ENCODE measurements at places on chromosomes 12 and 14.

DNA sequence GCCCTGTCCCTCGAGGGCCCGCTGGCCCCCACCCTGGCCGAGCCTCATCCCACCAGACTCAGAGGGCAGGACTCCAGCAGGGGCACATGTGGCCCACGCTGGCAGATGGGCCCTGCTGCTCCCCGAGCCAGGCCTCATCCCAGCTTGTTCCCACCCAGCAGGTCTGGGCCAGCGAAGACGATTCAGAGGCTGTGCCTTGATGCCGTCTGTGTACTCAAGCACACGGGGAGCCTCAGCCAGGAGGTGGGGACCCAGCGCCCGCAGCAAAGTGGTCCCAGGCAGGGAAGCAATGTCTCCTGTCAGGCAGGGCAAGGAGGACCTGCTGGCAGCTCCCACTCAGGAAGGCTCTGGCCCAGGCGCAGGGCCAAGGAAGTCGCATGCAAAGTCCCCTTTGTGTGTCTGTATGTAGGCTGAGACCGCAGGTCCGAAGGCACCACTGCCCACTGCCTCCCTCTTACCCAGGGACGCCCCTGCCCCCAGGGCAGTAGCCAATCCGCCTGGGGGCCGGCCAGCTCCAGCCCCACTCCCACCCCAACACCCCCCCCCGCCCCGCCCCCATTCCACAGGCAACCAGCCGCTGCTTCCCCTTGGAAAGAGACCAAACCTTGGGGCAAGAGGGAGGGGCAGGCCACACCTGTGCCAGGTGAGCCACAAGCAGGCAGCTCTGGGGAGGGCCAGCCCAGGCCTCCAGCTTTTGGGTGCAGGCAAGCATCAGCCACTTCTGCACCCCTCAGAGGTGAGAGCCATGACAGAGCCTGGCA is 9.4 kb downstream of the DEGS2 start:
- no peak for DNase-seq

DNA sequence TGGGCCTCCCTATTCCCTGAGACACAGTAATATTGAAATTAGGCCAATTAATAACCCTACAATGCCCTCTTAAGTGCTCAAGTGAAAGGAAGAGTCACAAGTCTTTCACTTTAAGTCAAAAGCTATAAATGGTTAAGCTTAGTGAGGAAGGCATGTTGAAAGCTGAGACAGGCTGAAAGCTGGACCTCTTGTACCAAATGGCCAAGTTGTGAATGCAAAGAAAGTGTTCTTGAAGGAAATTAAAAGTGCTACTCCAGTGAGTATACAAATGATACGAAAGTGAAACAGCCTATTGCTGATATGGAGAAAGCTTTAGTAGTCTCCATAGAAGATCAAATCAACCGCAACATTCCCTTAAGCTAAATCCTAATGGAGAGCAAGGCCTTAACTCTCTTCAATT is 140.8 kb downstream of the PTCSC3 start:
- no peak for DNase-seq

- DNase-seq, result no peak
These were observed 445.5 kb upstream of the FBXO33 start for GRCh38 chr14:39877577-39878190.

DNA sequence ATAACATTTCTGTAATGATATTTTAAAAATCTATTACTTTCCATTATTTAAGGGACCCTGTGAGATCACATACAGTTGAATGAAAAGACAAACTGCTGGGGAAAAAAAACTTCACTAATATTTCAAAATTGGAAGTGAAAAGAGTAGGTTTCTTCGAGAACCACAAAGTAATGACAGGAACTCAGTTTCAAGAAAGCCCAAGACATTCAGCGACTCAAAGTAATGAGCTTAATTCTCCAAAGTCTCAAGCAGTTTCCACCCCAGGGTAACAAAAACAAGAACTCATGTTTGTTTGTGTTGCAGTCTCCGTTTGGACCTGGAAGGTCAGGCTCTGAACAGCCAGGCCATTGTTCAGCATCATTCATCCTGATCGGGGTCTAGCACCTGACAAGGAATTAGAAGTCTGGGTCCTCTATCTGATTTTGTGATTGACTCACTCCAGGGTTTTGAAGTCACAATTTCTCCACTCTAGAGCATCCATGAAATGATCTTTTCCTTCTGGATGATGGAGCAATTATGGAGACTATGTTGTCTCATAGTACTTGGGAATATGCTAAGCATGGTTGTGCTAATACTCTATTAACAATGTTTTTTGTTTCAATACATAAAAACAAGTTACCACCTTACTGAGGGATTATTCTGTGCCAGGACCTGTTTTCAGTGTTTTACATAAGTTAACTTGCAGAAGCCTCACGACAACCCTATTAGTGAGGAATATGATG is 126.9 kb downstream of the SLC25A21 start:
- no peak for DNase-seq

GRCh38 chr14:55724736-55725135 is 144.7 kb downstream of the KTN1 start:
- no peak for DNase-seq

DNA sequence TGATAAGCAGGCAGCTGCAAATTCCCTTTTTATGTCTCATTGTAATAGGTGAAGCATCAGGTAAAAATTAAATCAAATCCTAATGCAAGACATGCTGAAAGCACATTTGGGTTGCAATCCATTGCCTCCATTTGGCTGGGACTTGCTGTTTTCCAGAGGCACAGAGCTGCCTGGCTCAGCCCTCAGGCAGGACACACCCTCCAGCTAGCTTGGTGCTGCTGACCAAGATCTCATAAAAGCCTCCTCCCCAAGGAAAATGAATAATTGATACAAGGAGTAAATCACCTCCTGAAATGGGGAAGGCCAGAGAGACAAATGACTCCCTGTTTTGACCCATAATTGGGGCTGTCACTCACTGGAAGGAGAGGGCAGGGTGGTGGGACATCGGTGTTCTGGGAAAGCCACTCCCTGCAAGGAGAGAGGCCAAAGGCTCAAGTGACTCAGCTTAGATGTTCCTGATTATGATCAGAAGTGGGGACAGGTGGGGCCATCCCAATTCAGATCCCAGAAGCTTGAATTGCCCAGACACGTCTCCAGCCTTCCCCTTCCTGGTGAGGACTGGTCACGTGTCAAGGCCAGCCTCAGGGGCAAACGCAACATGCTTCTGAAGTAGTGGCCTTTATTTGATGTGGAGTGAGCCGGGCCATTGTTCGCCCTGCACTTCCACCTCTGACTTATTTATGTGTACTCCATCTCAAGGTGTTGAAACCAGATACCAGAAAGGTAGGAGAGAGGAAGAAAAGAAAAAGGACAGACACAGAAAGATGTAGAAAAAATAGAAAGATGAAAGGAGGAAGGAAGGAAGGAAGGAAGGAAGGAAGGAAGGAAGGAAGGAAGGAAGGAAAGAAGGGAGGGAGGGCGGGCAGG is 773.7 kb downstream of the BCL11B start:
- DNase-seq, result no peak

DNA sequence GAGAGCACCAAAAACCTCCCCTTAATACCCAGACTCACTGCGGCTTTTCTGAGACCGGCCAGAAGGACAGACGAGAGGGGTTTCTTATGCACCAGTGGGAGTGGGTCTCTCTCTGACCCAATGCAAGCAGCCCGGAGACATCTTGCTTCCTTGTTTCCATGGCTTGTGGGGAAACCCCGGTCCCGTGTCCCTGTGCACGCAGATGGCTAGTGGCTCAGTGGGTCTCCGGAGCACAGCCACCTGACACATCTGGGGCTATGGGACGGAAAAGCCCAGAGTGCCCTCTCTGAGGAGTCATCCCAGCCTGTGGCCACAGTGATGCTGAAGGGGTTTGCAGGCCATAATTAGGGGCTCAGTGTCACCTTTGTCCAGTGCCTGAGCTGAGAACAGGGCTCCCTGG is 197.6 kb downstream of the PHETA1 start:
- DNase-seq, result no peak

DNA sequence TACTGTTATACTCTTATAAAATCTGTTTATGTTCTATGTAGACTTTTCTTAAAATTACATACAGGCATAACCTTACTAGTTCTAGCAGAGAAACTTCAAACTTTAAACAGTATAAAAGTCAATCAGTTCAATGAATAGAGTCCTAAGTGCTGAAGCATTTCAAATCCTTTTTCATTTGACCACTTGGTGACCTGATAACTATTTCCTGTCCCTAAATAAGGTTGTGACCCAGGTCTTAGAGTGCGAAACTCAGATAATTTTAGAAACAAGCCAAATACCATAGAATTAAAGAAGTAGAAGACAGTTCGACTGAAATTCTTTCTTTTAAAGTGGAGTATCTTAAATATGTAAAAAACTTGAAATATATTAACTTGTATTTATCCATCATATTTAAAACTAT is 96.2 kb upstream of the ALX1 start:
- DNase-seq, result no peak

GRCh38 chr14:51592836-51593235 is 58.9 kb upstream of the FRMD6 start:
- no peak for DNase-seq

GRCh38 chr14:93939304-93940229 is 12.4 kb downstream of the FAM181A start:
- peak; percentile 95 for DNase-seq

DNA sequence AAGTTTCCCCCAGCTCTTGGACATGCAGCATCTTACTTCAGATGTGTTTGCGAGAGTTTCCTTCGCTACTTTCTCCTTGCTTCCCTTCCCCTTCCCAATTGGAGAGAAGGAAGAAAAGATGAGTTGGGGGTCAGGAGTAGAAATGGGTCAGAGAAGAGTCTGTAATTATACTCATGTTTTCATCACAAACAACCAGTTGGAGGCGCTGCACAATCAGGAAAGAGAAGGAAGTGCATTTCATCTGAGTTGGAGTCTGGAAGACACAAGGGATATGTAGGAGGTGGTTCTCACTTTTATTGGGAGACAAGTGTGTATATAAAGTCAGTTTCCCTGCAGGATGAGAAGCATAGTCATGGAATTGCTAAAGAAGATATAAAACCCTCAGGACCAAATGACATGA is 31.3 kb upstream of the VSX2 start:
- DNase-seq, result no peak

DNA sequence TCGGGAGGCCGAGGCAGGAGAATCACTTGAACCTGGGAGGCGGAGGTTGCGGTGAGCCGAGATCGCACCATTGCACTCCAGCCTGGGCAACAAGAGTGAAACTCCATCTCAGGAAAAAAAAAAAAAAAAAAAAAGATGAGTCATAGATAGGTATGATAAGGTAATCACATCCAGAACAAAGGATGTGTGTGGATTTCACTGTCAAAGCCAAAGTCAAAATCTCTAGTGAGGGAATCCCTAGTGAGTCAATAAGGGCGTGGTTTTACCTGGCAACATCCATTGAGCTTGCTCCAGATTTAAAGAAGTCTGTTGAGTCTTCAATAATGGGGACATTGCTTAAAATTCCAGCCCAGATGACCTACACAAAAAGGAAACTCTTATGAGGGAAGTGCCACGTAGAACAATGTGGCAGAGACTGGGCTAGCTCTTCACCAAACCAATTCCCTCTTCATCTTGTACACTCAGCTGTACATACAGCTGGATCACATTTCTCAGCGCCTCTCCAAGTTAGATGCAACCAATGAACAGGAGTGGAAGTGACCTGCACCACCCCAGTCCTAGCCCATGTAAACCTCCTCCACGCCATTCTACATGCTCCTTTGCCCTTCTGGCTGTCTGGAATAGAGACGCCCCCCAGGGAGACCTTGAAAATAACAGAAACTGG is 23.4 kb downstream of the ALDH1L2 start:
- DNase-seq, result no peak

- DNase-seq, result no peak
These were observed 176.1 kb downstream of the FUT8 start for GRCh38 chr14:65588426-65589140.

DNA sequence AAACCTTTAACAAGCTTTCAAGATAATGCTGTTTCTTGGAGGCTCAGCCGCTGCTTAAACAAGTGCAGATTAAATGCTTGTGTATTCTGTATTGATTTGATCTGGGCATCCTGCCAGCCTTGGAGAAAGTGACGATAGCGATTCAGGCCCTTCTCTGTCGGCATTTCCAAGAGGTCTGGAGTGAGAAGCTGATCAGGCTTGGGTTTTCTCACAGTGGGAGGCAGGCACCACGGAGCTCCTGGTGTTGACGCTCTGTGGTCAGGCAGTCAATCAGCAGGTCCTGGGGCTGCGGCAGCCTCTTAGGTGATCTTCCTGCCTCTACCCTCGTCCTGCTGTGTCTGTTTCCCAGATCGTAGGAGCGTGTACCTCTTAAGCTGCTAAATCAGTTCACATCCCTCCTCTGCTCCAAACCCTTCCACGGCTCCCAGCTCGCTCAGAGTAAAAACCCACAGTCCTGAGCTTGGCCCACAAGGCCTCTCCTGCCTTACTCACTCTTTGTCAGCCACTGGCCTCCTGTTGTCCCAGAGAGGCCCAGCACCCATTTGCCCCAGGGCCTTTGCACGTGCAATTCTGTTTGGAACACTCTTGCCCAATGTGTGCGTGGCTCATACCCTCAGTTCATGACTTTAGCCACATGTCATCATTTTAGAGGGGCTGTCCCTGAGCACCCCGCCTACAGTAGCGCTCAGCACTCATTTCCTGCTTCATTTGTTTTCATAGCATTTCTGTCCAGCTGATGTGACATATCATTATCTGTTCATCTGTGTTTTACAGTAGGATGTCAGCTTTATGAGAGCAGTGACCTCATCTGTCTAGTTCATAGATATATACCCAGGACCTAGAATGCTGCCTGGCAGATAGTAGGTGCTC is 155.4 kb downstream of the AACS start:
- DNase-seq, result peak; percentile 20

DNA sequence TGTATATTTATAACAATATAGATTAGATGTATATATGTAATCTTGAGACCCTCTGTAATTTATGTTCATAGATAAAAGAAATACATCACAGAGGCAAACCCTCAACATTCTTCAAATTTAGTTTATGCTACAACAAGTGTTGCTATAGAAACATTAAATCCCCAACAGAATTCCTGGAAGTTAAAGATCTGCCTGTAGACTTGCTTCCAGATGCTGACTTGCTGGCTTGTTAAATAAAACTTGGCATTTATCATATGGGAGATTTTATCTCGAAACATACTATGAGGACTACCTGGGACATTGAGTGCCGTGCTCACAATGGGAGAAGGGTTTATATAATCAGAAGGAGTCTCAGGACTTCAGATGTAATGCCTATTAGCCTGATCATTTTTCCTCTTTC is 136.3 kb upstream of the PLXNC1 start:
- no peak for DNase-seq

DNA sequence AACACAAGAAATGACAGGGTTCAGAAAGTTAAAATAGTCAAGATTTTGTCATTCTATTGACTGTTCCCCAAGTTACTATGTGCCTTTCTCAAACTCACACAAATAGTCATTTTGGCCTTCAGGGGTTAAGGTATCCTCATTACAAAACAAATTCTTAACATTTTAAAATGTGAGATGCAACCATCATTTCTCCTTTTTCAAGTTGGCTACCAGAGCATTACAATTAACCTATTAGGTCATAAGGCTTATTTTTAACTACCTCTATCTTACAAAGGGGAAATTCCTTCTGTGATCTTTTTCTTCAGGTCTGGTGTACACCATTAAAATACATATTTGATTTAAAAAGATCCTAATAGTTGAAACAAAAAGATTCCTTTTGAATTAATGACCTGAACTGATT is 61.2 kb downstream of the SLC38A1 start:
- no peak for DNase-seq
